ENCODE measurements at places on chromosomes 12 and 14. TPM values are rescaled to one million over a fixed set of nuclear protein-coding genes. Genes with fewer than 3 reads are reported as not detected.

Gene KRT6C
- polyA plus RNA-seq, result not detected

Gene STYK1
- polyA plus RNA-seq, result 0.83 TPM

Gene CEP128
- polyA plus RNA-seq, result 8.0 TPM

Gene MYF6
- polyA plus RNA-seq, result 0.15 TPM

Gene COQ5
- polyA plus RNA-seq, result 65.0 TPM

Gene ASCL1
- 0.08 TPM for polyA plus RNA-seq

Gene FOXG1
- 0.03 TPM for polyA plus RNA-seq

Gene SINHCAF
- polyA plus RNA-seq, result 311 TPM

Gene GARIN6
- polyA plus RNA-seq, result not detected

Gene RNF212B
- polyA plus RNA-seq, result 2.3 TPM

Gene KRT85
- not detected for polyA plus RNA-seq

Gene KRT81
- polyA plus RNA-seq, result not detected

Gene IFNG-AS1
- 0.28 TPM for polyA plus RNA-seq

Gene NEUROD4
- not detected for polyA plus RNA-seq

- no peak for DNase-seq
Observed at GRCh38 chr14:75156901-75157300, 19.5 kb downstream of the TMED10 start.

- DNase-seq, result peak; percentile 82
Observed at GRCh38 chr12:132366341-132366861, 37.0 kb upstream of the GALNT9 start.

GRCh38 chr14:92728759-92729364 is 19.6 kb downstream of the LGMN start:
- DNase-seq, result no peak

DNA sequence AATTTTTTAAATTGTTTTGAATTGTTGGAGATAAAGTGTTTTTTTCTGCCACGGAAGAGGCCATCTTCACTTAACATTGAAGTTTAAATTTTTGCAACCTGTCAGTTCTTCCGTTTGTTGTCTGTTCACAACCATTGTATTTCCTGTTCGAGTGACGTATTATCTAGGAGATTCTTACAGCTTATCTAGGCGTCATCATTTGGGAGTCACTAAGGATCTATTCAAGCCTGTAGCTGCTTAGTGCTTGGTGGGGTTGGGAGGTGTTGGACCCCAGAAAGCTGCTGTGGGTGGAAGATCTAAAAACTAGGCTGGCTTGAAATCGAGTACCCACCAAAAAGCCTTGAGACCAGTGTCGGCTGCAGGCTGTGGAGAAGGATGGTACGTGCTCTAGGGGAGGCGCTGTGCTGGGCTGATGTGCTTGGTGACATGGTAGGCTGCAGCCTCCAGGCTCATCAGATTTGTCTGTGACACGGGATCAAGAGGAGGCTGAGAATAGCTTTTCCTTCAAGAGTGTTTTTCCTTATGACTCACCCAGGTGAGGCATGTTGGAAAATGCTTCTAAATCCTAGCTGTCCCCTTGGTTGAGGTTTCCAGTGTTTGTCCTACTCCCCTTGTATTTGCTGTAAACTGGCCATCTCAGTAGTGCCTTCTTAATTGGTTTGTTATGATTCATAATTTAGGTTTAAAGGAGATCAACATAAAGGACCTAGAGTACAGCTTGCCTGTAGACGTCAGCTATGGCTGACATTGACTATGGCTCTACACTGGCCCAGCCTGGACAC is 57.8 kb downstream of the ATG14 start:
- DNase-seq, result no peak

GRCh38 chr14:32472076-32472475 is 143.0 kb downstream of the AKAP6 start:
- DNase-seq, result no peak

- DNase-seq, result no peak
Observed at GRCh38 chr12:52300796-52301691, 9.7 kb upstream of the KRT81 start.

DNA sequence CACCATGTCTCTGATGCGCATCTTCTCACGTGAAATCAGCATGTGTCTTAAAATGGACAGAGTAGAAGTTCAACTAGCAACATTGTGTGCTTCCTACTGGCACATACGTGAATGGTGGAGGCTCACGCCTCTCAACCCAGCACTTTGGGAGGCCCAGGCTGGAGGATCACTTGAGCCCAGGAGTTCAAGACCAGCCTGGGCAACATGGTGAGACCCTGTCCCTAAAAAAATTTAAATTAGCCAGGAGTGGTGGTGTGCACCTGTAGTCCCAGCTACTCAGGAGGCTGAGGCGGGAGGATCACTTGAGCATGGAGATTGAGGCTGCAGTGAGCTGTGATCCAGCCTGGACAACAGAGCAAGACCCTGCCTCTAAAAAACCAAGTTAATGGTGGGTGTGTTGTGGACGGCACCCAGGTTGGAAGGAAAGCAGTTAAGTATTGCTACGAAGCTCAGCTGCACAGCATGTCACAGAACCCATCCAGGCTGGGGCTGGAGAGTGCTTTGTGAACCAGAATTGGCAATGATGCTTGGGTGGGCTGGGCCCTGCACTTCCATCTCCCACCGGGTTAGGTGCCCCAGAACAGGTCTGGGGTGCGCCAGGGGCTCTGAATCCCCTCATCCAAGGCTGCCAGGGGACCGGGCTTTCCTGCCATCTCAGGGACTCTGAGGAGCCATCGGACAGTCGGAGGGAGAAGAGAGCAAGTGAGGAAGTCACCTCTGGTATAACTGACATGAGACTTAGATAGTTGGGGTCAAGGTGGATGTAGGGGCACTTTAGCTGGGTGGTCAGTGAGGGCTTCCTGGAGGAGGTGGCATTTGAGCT is 33.0 kb upstream of the ULK1 start:
- DNase-seq, result no peak

DNA sequence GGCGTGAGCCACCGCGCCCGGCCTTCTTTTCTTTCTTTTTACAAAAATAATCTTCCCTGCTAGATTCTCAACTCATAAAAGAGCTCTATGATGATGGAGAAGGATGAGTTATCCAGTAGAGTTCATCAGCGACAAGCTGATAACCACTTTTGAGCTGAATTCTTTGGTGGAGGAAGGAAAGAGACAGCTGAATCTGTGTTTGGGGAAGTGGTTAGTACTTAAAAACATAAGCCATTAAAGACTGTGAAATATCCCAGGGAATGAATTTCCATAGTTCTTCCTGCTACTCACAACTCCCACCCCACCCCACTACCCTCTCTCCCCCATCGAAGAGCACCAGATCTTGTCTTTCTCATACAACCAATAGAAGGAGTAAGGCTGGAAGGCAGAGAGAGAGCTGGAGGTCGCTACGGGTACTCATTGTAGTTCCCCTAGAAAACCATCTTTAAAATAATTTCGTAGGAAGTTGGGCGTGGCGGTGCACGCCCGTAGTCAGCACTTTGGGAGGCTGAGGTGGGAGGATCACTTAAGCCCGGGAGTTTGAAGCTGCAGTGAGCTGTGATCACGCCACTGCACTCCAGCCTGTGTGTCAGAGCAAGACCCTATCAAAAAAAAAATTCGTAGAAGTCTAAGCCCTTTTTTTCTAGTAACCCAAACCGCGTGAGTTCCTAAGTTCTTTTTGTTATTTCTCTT is 647 bp upstream of the ESPL1 start:
- no peak for DNase-seq

GRCh38 chr12:13061377-13061776 is 17.2 kb downstream of the FAM234B start:
- no peak for DNase-seq

DNA sequence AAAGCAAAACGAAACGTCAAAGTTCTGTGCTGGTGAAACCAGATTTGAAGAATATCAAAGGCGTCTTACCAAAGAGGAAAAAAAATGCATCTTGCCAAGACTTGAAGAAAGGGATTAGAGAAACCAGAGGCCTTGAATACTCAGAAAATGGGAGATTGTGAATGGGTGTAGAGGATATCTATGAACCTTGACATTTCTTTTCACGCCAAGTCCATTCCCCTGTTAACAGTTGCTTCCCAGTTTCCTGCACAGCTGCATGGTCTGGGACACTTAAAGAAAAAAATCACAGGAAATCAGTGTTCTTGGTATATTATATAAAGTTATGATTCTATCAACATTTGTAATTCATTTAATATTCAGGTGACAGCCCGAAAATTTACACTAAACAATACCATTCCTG is 1.4 kb upstream of the GTF2A1 start:
- DNase-seq, result no peak

- no peak for DNase-seq
Observed at GRCh38 chr12:107474639-107475539, 210.7 kb upstream of the PWP1 start.

DNA sequence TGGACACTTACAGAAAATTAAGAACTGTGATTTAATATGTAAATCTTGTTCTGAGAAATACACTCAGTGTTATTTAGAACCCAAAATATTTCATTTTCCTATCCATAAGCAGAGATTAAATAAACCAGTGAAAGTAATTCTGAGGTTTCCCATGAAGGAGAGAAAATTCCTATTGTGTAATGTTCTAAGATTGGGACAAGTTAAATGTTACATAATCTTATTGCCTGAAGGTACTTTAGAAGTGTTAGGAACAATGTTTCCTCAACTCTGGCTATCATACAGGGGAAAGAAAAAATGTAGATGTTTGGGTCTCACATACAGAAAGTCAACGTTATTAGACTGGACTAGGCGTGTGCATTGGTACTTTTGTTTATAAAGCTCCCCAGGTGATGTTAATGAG is 281.9 kb upstream of the SYT10 start:
- no peak for DNase-seq

GRCh38 chr12:63845726-63846125 is 1.2 kb downstream of the SRGAP1 start:
- no peak for DNase-seq

- DNase-seq, result peak; percentile 71
Observed at GRCh38 chr12:108468196-108468968, 46.7 kb upstream of the FICD start.

- peak; percentile 67 for DNase-seq
Observed at GRCh38 chr12:57093415-57094207, 4.7 kb downstream of the NAB2 start.

- no peak for DNase-seq
Observed at GRCh38 chr12:95940514-95940913, 1.9 kb downstream of the CCDC38 start.

- no peak for DNase-seq
Observed at GRCh38 chr12:19287302-19287701, 152.0 kb upstream of the AEBP2 start.

- DNase-seq, result no peak
Observed at GRCh38 chr12:9868951-9869306, 225 bp downstream of the CLEC2B start.

DNA sequence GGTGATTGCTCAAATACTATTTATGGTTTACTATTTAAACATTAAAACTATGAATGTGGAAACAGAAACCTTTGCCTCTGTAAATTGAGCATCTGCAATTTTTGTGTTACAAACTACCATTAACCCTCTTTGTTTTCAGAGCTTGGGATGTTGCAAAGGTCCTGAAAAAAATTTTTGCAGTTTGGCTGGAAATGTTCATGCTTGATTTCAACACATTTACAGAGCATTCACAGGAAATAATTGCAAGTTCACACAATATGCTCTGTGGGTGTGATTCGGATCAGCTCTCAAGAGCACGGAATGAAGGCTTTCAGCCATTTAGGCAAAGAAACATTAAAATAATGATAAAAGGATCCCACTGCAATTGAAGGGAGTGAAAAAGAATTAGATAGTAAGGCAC is 232.9 kb downstream of the ATP23 start:
- no peak for DNase-seq

GRCh38 chr12:132771126-132771838 is 9.7 kb upstream of the ANKLE2 start:
- DNase-seq, result no peak

GRCh38 chr12:69649529-69649928 is 38.8 kb upstream of the LRRC10 start:
- no peak for DNase-seq

- DNase-seq, result no peak
Observed at GRCh38 chr14:90808759-90809529, 7.3 kb downstream of the TTC7B start.

DNA sequence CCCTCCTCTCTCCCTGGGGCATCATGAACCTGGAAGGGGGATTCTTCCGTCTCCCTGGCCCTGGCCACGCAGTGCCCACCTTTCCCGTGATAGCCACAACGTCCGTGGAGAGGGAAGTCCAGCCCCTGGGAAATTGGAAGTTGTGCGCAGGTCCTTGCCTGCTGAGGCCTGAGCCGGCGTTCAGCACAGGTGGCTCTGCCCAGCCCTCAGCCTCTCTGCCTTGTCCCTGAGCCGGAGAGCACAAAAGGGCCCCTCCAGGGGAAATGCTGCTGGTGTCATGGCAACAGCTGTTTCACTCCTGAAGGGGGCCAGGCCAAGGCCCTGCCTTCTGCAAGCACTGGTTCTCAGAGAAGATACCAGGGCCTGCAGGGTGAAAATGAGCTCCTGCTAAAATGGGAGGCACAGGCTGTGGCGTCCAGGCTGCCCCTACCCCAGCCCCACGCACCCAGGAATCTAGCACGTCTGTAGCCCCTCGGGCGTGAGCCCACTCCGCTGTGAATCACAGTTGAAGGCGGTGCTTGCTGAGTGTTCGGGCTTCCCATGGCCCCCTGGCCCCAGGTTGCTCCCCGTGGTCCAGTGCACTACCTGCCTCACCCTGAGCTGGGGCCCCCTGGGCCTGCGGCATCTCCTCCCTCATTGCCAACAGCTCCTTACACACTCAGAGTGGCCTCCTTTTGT is 149.4 kb downstream of the ADGRD1 start:
- DNase-seq, result no peak

DNA sequence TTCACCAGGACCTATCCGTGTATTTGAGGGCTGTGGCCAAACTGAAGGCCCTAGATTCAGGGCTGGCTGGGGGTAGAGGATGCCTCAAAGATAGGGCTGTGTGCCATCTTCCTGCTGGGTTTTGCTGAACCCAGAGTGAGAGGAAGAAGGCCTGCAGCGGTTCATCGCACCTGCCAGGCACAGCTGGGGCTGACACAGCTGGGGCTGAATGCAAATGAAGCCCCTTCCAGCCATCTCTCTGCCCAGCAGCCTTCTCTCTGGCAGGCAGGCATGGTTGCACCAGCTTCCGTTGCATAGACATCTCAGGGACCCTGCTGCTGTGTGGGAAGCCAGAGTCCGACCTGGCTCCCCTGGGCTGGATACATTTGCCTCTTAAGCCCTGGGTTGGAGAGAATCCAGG is 152.4 kb downstream of the TSPAN9 start:
- DNase-seq, result no peak

- DNase-seq, result no peak
Observed at GRCh38 chr12:39736406-39736805, 116.8 kb upstream of the ABCD2 start.

- DNase-seq, result no peak
Observed at GRCh38 chr14:45068396-45068795, 15.5 kb upstream of the PRPF39 start.

DNA sequence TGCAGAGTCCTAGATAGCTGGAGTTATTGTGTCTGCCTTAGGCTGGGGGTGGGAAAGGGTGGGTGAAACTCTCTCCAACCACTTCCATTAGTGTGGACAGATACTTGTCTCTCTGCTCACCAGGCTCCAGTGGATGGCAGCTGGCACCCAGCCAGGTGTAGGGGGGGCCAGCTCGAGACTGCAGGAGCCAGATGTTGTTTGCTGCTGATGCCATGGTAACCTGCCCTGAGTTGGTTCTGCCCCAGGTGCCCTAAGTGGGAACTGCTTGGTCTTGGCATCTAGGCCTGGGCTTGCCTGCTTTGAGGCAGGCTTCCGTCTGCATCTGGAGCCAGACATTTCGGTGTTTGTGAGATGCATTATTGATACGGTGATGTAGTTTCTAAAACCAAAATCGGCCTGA is 82.2 kb downstream of the ADCK1 start:
- peak; percentile 60 for DNase-seq

- DNase-seq, result no peak
Observed at GRCh38 chr14:38839694-38840365, 263.2 kb downstream of the SEC23A start.

- DNase-seq, result no peak
Observed at GRCh38 chr12:27453421-27453820, 6.9 kb downstream of the SMCO2 start.

- DNase-seq, result no peak
Observed at GRCh38 chr12:31843398-31844095, 114.7 kb upstream of the AMN1 start.
